Thyroid gland (tissue), 4 donors: ENCODE measurements at places on chromosomes 13 and 19. TPM values are rescaled to one million over a fixed set of nuclear protein-coding genes. Genes with fewer than 3 reads are reported as not detected.

The FLT3LG gene
- total RNA-seq, result 6.4 TPM

- no peak for DNase-seq
- no peak overlapping the region for H3K4me3 ChIP-seq
- H3K4me1 ChIP-seq, result peaks cover 17% of the 10 kb centered on the region
- H3K36me3 ChIP-seq, result no peaks in the 10 kb centered on the region
- H3K27me3 ChIP-seq, result no peaks in the 10 kb centered on the region
- H3K27ac ChIP-seq, result peak overlapping the region; percentile 16
Measured at GRCh38 chr13:33256148-33256840, 29.3 kb downstream of the STARD13 start.

DNA sequence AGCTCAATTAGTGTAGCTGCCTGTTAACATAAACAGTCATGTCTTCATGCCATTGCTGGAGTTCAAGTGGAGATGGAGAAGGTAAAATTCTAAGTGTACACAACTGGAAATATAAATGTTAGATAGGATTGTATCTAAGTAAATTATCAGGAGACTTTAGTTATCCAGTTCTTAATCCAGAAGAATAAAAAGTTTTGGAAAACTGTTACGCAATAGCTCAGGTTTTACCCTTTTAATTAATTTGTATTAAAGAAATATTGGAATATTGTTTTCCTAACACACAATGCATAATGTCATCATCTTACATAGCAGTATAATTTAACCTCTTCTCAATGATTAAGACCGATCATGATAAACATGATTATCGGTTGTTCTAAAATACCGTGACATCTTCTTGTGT is 2.8 kb downstream of the SLC10A2 start:
- no peaks in the 10 kb centered on the region for H3K36me3 ChIP-seq
- H3K27me3 ChIP-seq, result no peaks in the 10 kb centered on the region
- H3K27ac ChIP-seq, result no peak overlapping the region
- no peaks in the 10 kb centered on the region for H3K4me1 ChIP-seq
- H3K4me3 ChIP-seq, result no peak overlapping the region

DNA sequence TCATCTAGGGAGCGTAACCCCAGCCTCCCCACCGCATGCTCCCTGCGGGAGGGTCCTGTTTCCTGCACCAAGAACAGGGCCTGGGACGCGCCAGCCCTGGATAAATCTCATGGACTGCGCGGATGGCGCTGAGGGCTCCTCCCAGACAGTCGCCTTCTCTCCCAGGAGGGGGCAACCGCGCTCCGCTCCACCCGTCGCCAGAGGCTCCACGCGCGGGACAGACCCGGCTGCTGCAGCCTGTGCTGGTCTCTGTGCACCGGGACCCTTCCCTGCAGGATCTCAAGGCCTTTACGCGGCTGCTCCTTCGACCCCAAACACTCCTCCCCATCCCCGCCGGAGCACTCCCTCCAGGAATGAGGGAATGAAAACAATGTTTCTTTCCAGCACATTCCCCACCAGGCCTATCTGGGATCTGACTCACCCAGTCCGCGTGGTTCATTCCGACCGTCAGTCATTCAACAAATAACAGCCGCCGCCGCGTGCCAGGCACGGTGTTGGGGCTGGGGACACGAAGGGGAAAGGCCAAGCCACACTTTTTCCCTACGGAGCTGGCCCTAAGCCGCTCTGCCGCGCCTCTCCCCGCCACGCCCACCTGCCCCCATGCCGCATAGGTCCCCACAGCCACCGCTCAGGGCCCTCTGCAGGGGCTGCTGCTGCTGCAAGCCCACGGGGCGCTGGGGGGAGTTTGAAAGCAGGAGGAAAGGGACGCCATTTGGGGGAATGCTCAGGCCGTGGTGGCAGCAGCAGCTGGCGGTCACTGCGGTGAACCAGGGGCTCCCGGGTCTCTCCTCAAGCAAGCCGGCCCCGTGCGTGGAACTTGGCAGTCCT is 6.0 kb downstream of the PNMA8B start:
- peak; percentile 31 for DNase-seq
- no peaks in the 10 kb centered on the region for H3K36me3 ChIP-seq
- H3K4me1 ChIP-seq, result peaks cover 34% of the 10 kb centered on the region
- H3K27ac ChIP-seq, result no peak overlapping the region

- H3K27me3 ChIP-seq, result peaks cover 9% of the 10 kb centered on the region
- H3K36me3 ChIP-seq, result no peaks in the 10 kb centered on the region
- peak overlapping the region; percentile 22 for H3K4me3 ChIP-seq
- H3K27ac ChIP-seq, result no peak overlapping the region
- peaks cover 4% of the 10 kb centered on the region for H3K4me1 ChIP-seq
- no peak for DNase-seq
Measured at GRCh38 chr13:71864986-71865873, 1.8 kb downstream of the DACH1 start.

DNA sequence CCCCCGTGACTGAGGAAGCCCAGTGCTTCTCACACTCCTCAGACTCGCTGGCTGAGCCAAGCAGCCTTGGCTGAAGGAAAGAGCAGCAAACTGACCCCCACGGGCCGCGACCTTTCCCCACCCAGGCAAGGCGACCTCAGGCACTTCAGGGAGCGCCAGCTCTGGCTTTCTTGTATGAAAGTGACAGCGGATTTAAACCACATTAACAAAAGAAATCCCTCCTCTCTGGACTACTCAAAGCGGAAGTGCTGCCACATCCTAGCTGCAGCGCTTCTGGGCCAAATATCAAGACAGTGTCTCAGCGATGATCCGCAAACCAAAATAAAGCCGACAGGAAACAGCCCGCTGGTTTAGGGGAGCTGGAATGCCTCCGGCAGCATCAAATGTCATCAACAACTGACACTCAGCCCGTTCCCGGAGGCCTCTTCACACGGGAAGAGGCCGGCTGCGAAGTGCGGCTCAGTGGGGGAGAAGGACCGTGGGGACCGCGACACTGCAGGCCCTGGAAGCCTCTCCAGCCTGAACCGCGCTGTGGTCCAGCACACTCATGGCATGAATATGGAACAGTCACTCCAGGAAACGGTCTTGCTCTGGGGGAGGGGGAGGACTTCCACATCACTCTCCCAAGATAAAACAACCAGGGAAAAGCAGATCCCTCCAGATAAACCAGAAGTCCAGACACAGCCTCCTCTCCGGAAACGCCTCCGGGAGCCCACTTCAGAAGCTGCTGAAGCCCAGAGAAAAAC is 1.4 kb downstream of the RASA3 start:
- H3K36me3 ChIP-seq, result no peaks in the 10 kb centered on the region
- DNase-seq, result peak; percentile 67
- H3K27me3 ChIP-seq, result no peaks in the 10 kb centered on the region
- H3K4me3 ChIP-seq, result peak overlapping the region; percentile 75
- H3K27ac ChIP-seq, result peak overlapping the region; percentile 58

DNA sequence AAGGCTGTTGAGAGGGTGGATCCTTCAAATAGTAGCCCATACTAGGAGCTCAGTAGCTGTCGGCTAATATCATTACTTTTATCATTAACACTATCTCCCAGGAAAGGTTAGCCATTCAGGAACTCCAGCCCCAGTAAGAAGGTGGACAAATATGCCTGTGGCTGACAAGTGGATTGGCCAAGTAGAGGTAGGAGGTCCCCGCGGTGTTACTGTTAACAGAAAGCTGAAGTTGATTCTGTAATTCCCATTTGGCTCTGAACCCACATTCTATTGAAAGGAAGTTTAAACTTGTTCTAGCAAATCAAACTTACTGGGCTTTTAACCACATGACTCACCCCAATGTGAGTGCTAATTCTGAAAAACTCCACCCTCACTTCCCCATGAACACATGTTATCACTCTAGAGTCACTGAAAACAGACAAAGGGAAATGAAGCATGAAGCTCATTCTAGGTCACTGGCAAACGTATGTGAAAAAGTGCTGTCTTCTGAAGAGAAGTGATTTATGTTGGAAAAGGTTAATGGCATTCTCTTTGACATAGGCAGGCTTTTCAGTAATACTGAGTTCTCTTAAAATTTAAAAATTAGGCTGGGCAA is 273.5 kb downstream of the FGF14 start:
- H3K36me3 ChIP-seq, result no peaks in the 10 kb centered on the region
- H3K27me3 ChIP-seq, result no peaks in the 10 kb centered on the region
- peaks cover 9% of the 10 kb centered on the region for H3K4me1 ChIP-seq

GRCh38 chr13:92842145-92842544 is 384.5 kb upstream of the GPC6 start:
- H3K4me1 ChIP-seq, result no peaks in the 10 kb centered on the region
- H3K4me3 ChIP-seq, result no peak overlapping the region
- H3K36me3 ChIP-seq, result no peaks in the 10 kb centered on the region
- no peaks in the 10 kb centered on the region for H3K27me3 ChIP-seq

- DNase-seq, result no peak
- no peak overlapping the region for H3K4me3 ChIP-seq
- H3K27ac ChIP-seq, result no peak overlapping the region
Measured at GRCh38 chr19:53504885-53505284, 33.1 kb upstream of the ZNF331 start.

The CD33 gene
- 4.0 TPM for total RNA-seq

The PLEKHJ1 gene
- 86.7 TPM for total RNA-seq

GRCh38 chr13:110627351-110627750 is 12.0 kb downstream of the NAXD start:
- H3K36me3 ChIP-seq, result peaks cover 9% of the 10 kb centered on the region
- H3K27me3 ChIP-seq, result no peaks in the 10 kb centered on the region
- no peak overlapping the region for H3K4me3 ChIP-seq
- no peak for DNase-seq
- no peaks in the 10 kb centered on the region for H3K4me1 ChIP-seq
- no peak overlapping the region for H3K27ac ChIP-seq

GRCh38 chr13:36456577-36456976 is 24.3 kb downstream of the CCNA1 start:
- H3K4me3 ChIP-seq, result no peak overlapping the region
- no peak overlapping the region for H3K27ac ChIP-seq
- no peak for DNase-seq
- no peaks in the 10 kb centered on the region for H3K4me1 ChIP-seq
- H3K27me3 ChIP-seq, result no peaks in the 10 kb centered on the region
- no peaks in the 10 kb centered on the region for H3K36me3 ChIP-seq
